ENCODE measurements at places on chromosomes 1 and 21.

- no peak for DNase-seq
Measured at GRCh38 chr1:241086686-241087085, 270.3 kb downstream of the RGS7 start.

DNA sequence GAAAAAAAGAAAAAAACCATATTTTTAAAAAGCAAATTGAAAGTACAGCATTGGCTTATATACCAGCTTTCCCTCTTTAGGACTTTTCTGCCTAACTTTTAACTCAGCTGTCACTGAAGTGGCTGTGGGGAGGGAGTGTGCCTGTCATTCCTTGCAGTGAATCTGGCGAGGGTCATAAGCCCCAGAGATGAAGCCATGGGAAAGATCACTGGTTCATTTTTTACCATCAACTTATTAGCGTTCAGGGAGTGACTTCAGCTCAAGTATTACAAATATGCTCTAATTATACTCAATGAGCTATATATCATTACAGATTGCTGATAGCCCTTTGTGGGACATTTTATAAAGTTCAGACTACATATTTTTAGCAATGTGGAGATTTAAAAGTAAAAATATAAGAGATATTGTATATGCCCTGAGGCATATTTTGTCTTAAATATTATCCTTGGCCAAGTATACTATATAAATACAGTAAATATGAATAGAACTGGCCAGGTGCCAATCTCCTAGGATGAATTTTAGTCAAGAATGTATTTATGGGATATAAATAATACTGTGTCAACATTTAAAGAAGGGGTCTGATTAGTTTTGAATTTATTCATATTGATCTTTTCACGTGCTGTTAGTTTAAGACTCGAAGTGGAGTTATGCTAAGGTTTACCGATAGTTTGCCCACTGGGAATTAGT, 4.4 kb downstream of the TGFB2 start:
- DNase-seq = no peak

DNA sequence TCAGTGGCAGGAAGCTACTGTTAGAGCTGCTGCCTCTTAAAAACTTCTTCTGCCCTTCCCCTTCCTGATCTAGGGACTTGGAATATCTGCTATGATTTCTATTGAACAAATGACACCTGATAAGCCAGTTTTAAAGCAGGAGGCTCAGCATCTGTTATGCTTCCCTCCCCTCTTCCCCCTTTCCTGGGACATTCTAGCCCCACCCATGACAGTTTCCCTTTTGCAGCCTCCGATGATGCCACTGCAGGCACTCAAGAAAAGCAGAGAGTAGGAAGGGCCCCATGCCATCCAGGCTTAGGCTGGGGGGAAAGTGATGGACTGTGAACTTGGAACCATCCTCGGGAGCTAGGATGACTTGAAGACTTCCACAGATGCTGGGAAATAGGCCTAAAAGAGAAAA, 15.1 kb upstream of the EPB41 start:
- no peak for DNase-seq

- DNase-seq = no peak
Measured at GRCh38 chr1:16922466-16922865, 735 bp downstream of the CROCC start.

- DNase-seq = no peak
Measured at GRCh38 chr1:47623557-47623940, 185.7 kb downstream of the FOXD2 start.

GRCh38 chr1:109739738-109740614, 862 bp downstream of the GSTM3 start:
- DNase-seq = peak; percentile 59

DNA sequence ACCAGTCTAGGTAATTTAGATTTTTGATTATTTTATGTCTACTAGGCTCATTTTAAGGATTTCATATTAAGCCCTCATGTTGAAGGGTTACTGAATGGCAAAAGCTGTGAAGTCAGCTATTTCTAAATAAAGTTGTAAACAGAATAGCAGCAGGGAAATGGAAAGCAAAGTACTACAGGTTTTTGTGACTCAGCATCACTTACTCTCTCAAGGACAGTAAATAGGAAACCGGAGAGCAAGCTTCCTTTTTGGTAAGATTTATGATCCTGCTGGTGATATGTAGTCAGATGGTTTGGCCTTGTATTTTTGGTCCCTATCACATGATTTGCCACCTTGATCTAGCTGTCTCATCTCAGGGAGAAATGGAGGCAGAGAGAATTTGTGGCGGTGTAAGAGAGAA, 226.0 kb downstream of the RPS6KC1 start:
- no peak for DNase-seq

- no peak for DNase-seq
Measured at GRCh38 chr1:245261786-245262185, 107.0 kb downstream of the KIF26B start.
